ENCODE measurements at places on chromosomes 7 and 10. TPM values are rescaled to one million over a fixed set of nuclear protein-coding genes. Genes with fewer than 3 reads are reported as not detected.

The CFAP70 gene
- total RNA-seq: 0.17 TPM

DNA sequence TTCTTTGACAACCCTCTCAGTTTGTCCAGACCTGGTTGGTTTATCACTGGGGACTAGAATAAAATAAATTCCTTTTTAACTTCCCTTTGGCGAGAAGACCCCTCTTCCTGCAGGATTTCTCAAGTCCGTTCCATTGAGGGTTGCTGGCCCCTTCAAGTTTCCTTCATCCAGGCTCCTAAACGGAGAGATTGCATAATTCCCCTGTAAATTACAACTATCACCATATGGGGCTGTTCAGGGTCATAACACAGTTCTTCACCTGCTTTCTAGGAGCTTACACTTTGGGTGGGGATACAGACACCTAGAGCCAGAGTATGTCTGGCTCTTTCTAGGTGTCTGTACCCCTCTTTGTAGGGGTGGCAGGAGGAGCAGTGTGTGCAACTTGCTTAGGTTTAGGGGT is 3.3 kb upstream of the COPS6 start:
- H3K4me3 ChIP-seq: no peak overlapping the region
- no peak overlapping the region for H3K27ac ChIP-seq
- peaks cover 14% of the 10 kb centered on the region for H3K4me1 ChIP-seq
- H3K27me3 ChIP-seq: no peaks in the 10 kb centered on the region

- H3K4me3 ChIP-seq: no peak overlapping the region
- no peaks in the 10 kb centered on the region for H3K27me3 ChIP-seq
- no peaks in the 10 kb centered on the region for H3K4me1 ChIP-seq
- H3K36me3 ChIP-seq: no peaks in the 10 kb centered on the region
Observed at GRCh38 chr10:71078454-71079145, 133.8 kb upstream of the UNC5B start.

DNA sequence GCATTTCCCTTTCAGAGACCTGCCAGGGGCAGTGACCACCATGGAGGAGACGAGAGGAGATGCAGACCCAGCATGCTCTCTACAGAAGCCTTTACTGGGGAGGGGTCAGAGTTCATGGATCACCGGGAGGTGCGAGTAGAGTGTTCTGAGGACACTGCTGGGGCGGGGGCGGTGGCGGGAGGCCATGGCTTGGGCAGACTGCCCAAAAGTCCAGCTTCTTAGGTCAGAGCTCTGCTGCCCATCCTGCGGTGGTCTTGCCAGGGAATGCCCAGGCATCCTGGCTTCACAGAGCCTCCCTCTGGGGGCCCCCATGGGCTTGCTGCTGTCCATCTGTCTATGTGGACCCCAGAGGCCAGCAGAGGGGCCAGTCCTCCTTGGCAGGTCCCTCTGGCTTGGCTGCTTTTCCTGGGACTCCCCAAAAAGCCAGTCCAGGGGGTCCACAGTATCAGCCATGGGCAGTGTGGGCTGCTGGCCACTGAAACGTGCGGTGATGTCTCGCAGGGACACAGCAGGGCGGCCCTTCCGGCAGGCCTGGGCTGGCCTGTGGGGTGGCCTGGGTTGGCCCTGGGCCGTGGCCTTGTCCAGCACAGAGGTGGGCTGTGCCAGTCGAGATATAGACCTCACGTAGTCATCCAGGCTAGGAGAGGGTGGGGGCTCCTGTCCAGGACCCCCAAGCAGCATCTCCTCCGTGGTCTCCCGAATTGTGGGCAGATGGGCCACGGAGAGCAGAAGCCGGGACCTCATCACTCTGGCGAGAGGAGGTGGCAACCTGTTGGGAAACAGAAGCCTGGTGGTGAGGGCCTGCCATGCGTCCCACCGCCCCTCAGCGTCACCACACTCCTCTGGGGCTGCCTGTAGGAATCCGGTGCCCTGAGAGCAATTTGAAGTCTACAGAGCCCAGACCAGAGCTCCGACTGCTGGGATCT is 1.1 kb downstream of the DEPP1 start:
- no peaks in the 10 kb centered on the region for H3K36me3 ChIP-seq
- H3K27me3 ChIP-seq: no peaks in the 10 kb centered on the region
- peaks cover 50% of the 10 kb centered on the region for H3K4me1 ChIP-seq
- no peak overlapping the region for H3K27ac ChIP-seq
- no peak for DNase-seq

- H3K27me3 ChIP-seq: no peaks in the 10 kb centered on the region
- no peaks in the 10 kb centered on the region for H3K36me3 ChIP-seq
- DNase-seq: no peak
- no peak overlapping the region for H3K27ac ChIP-seq
- H3K4me3 ChIP-seq: no peak overlapping the region
Observed at GRCh38 chr10:72096115-72097000, 8.0 kb upstream of the SPOCK2 start.

DNA sequence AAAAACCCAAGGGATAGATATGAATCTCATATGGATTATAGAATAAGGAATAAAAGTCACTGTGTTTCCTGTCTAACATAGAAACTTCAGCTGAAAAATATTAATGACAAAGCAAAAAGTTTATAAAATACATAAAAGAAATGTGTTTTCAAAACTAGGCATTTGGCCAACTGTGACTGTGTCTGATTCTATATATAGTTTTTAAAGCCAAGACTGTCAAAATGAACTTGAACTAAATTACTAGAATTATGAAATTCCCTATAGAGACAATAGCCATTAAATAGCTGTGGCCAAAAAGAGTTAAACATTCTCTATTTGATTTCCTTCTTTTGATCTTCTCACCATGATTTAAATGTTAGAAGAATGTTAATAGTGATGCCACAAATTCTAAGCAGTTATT is 311.2 kb upstream of the SEMA3D start:
- no peak overlapping the region for H3K4me3 ChIP-seq
- H3K4me1 ChIP-seq: no peaks in the 10 kb centered on the region
- H3K36me3 ChIP-seq: no peaks in the 10 kb centered on the region
- H3K27me3 ChIP-seq: no peaks in the 10 kb centered on the region
- DNase-seq: no peak

Data from GM23338 (cell line).